Glutamatergic neuron (in vitro differentiated cells): ENCODE measurements at places on chromosomes 12 and 14.

- H3K36me3 ChIP-seq, result peaks cover 10% of the 10 kb centered on the region
- no peak overlapping the region for H3K4me3 ChIP-seq
- H3K27me3 ChIP-seq, result peaks cover 2% of the 10 kb centered on the region
- no peaks in the 10 kb centered on the region for H3K4me1 ChIP-seq
- DNase-seq, result no peak
Observed at GRCh38 chr14:67331368-67332125, 28.1 kb downstream of the ATP6V1D start.

GRCh38 chr12:120971299-120972180, 6.8 kb upstream of the HNF1A start:
- H3K27ac ChIP-seq, result no peak overlapping the region
- peaks cover 3% of the 10 kb centered on the region for H3K27me3 ChIP-seq
- H3K36me3 ChIP-seq, result no peaks in the 10 kb centered on the region
- no peak overlapping the region for H3K4me3 ChIP-seq
- H3K4me1 ChIP-seq, result no peaks in the 10 kb centered on the region

DNA sequence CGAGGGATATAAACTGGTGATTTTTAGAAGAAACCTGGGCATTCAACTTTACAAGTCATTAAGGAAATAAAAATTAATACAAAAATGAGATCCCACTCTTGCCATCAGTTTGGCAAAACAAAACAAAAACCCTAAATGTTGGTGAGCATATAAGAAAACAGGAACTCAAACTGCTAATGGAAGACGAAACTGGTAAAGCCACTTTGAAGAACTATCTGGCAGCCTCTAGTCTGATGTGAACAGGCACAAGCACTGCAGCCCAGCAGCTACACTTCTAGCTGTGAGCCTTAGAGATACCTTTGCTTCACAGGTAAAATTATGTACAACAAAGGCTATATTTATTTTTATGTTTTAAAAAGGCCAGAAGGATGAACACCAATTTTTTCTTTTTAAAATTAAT, 459.6 kb downstream of the ZFP36L1 start:
- no peaks in the 10 kb centered on the region for H3K4me1 ChIP-seq
- no peak for DNase-seq
- H3K27me3 ChIP-seq, result no peaks in the 10 kb centered on the region
- no peaks in the 10 kb centered on the region for H3K36me3 ChIP-seq
- no peak overlapping the region for H3K27ac ChIP-seq

DNA sequence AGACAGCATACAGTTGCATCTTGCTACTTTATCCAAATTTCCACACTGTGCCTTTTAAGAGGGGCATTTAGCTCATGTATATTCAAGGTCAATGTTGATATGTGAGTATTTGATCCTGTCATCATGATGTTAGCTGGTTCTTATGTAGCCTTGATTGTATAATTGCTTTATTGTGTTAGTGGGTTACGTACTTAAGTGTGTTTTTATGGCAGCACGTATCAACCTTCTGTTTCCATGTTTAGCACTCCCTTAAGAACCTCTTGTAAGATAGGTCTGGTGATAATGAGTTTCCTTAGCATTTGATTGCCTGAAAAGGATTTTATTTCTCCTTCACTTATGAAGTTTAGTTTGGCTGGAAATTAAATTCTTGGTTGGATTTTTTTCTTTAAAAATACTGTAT, 445.2 kb downstream of the NAV3 start:
- H3K27me3 ChIP-seq, result peaks cover 2% of the 10 kb centered on the region
- H3K4me3 ChIP-seq, result no peak overlapping the region
- no peaks in the 10 kb centered on the region for H3K4me1 ChIP-seq
- H3K36me3 ChIP-seq, result peaks cover 19% of the 10 kb centered on the region
- no peak for DNase-seq
- no peak overlapping the region for H3K27ac ChIP-seq

- no peak overlapping the region for H3K4me3 ChIP-seq
- no peak overlapping the region for H3K27ac ChIP-seq
- H3K27me3 ChIP-seq, result no peaks in the 10 kb centered on the region
- no peaks in the 10 kb centered on the region for H3K36me3 ChIP-seq
Observed at GRCh38 chr12:48379794-48380193, 29.1 kb upstream of the ZNF641 start.

GRCh38 chr12:5716976-5717375, 228.1 kb downstream of the ANO2 start:
- no peak overlapping the region for H3K27ac ChIP-seq
- no peak overlapping the region for H3K4me3 ChIP-seq
- no peaks in the 10 kb centered on the region for H3K4me1 ChIP-seq
- H3K36me3 ChIP-seq, result no peaks in the 10 kb centered on the region

GRCh38 chr12:72071030-72071429, 132.4 kb downstream of the TPH2 start:
- no peak overlapping the region for H3K27ac ChIP-seq
- peaks cover 16% of the 10 kb centered on the region for H3K4me1 ChIP-seq
- DNase-seq, result no peak

DNA sequence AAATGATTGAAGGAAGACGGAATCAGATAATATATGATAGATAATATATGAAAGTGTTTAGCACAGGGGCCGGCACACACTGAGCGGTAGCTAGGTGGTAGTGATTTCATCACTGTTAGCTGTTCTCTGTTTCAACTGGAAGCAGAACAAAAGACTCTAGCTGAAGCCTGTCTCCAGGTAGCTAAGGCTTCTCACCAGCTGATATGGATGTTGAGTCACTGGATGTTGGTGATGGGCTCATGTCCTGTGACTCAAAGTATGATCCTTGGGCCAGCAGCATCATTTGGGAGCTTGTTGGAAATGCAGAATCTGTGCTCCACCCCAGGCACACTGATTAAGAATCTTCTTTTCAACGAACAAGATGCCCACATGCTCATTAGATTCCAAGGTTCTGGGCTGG, 21.7 kb upstream of the KCNA5 start:
- H3K4me3 ChIP-seq, result no peak overlapping the region
- peaks cover 11% of the 10 kb centered on the region for H3K27me3 ChIP-seq
- H3K27ac ChIP-seq, result no peak overlapping the region
- no peak for DNase-seq

GRCh38 chr14:55816225-55816624, 236.2 kb downstream of the KTN1 start:
- no peak overlapping the region for H3K27ac ChIP-seq
- no peak overlapping the region for H3K4me3 ChIP-seq
- H3K36me3 ChIP-seq, result peaks cover 14% of the 10 kb centered on the region
- DNase-seq, result no peak
- no peaks in the 10 kb centered on the region for H3K27me3 ChIP-seq

GRCh38 chr12:6941782-6942181, 1.8 kb upstream of the RNU7-1 start:
- no peak for DNase-seq
- H3K27ac ChIP-seq, result no peak overlapping the region
- H3K4me1 ChIP-seq, result peaks cover 18% of the 10 kb centered on the region
- peaks cover 31% of the 10 kb centered on the region for H3K27me3 ChIP-seq

DNA sequence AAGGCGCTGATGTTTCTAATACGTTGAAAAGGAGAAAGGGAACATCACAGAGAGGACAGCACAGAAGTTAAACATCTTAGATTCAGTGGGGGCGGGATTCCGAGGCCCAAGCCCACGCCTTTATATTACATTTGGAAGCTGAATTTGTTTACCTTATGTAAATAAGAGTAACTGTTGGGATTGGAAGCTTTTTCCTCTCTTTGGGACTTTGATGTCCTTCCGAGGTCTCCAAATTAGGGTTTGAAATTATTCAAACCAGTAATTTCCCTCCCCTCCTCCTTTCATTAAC, 6.4 kb downstream of the FOXA1 start:
- peak overlapping the region; percentile 61 for H3K4me3 ChIP-seq
- H3K4me1 ChIP-seq, result peaks cover 6% of the 10 kb centered on the region
- no peak overlapping the region for H3K27ac ChIP-seq

GRCh38 chr12:18853570-18854366, 115.8 kb downstream of the CAPZA3 start:
- H3K4me1 ChIP-seq, result peaks cover 13% of the 10 kb centered on the region
- H3K27ac ChIP-seq, result no peak overlapping the region
- H3K27me3 ChIP-seq, result peaks cover 4% of the 10 kb centered on the region
- no peak overlapping the region for H3K4me3 ChIP-seq
- no peaks in the 10 kb centered on the region for H3K36me3 ChIP-seq

DNA sequence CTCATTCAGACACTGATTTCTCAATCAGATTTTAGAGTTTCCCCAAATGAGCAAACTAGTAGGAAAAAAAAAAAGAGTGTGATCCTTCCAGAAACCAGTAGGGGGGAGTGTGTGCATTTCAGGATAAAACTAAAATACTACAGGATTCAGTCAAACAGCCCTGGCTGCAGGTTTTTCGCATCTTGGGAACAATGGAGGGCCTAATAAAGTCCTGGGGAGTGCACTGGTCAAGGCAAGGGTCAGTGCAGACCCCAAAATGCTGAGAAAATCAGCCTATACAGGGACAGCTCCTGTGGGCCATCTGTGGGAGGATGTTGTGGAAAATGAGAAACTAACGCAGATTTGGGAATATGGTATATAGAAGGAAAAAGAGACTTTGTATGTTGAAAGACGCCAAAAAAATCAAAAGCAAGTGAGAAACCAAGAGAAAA, 22.2 kb upstream of the ABCD4 start:
- no peak overlapping the region for H3K4me3 ChIP-seq
- H3K36me3 ChIP-seq, result no peaks in the 10 kb centered on the region
- DNase-seq, result no peak
- H3K4me1 ChIP-seq, result peaks cover 2% of the 10 kb centered on the region
- no peak overlapping the region for H3K27ac ChIP-seq

GRCh38 chr14:58752771-58753201, 115.0 kb downstream of the DACT1 start:
- no peak overlapping the region for H3K4me3 ChIP-seq
- DNase-seq, result no peak
- H3K27ac ChIP-seq, result no peak overlapping the region
- H3K4me1 ChIP-seq, result peaks cover 28% of the 10 kb centered on the region
